ENCODE measurements at places on chromosomes 13 and 19.

DNA sequence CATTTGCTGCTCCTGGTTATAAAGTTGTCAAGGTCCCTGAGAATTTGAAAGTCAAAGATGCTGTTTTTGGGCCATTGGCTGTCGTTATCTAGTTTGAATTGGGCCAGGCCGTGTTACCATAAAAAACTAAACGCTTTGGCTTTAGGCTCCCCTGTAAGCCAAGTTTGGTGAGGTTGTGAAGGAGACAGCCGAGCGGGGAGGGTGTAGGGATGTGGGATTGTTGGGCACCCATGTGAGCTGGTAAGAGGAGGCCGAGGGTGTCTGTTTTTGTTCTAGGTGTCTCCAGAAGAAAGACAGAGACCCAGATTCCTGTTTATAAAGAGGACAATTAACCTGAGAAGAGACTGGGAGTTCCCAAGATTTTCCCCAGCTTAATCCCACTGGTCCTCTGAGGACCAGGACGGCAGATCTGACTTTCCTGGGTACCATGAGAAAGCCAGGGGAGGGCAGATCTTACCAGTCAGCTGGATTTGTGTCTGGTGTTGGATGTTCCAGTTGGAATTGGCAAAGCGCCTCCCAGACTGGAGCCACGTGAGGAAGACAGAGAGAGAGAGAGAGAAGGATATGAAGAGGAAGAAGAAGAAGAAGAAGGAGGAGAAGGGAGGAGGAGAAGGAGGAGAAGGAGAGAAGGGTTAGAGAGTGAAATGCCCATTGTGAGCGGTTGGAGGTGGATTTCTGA lies 25.1 kb downstream of the TMEM255B start:
- no peak for DNase-seq

- peak; percentile 97 for DNase-seq
These were observed 137.8 kb upstream of the TSC22D1 start for GRCh38 chr13:44713788-44714469.

DNA sequence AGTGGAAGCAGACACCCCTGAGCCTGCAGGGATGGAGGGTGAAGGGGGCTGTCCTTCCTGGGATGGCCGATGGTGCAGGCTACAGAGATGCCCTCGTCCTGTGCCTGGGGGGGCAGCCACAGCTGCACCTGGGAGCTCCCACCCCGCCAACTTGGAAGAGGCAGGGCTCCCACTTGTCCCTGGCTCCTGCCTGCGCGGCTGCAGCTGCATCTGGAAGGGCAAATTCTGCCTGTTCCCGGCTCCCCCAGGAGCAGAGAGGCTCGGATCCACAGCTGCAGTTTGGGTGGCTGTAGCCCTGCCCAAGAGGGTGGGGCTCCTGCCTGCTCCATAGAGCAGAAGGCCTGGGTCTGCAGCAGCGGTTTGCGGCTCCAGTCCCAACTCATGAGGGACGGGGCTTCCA lies 2.2 kb downstream of the CEP89 start:
- no peak for DNase-seq

- no peak for DNase-seq
These were observed 221.8 kb downstream of the LACC1 start for GRCh38 chr13:44101347-44102083.

- no peak for DNase-seq
These were observed 500.5 kb upstream of the SPRY2 start for GRCh38 chr13:80841414-80841813.

DNA sequence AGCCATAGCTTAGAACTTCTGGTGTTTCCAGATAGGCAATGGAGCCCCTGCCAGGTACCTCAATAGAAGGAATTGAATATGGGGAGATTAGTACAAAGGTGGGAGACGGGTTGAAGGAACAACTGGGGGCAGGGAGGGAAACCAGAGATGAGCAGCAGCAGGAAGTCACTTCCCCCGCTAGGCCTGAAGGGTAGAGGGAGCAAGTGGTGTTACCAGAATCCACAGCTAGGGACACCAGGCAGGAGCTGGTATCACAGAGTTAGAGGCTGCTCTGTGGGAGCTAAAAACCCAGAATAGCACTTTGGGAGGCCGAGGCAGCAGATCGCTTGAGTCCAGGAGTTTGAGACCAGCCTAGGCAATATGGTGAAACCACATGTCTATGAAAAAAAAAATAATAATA lies 15.3 kb upstream of the HNRNPUL1 start:
- DNase-seq: peak; percentile 52

DNA sequence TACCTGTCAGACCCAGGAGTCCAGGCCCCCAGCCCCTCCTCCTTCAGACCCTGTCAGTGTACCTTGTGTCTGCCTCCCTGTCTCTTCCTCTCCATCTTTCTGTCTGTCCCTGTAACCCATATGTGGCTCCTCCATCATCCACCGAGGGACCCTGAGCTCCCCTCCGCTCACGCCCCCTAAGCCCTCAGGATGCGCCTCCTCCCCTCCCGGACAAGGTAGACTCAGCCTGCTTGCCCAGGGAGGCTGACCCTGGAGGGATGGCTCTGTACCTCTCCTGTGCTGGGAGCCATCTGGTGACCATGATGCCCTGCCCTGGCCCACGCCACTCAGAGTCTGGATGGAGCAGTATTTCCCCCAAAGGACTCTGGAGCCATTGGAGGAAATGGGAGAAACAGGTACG lies 1.0 kb upstream of the CAPN12 start:
- peak; percentile 56 for DNase-seq

DNA sequence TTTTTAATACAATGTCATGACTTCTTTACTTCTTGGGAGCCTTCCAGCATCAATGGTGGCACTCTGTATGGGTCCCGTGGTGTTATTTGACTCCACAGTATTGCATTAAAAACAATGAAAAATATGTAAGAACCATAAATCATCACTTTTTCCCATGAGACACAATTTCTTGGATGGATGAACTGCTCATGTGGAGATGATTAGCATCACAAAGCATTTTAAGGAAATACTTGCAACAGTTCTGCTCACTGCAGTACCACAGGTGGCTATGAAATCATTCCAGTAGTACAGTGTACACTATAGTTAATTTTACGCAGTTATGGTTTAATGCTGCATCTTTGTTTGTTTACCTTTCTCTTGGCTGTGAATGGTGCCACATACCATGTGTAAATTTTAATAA lies 37.2 kb upstream of the C1QTNF9B start:
- DNase-seq: no peak

DNA sequence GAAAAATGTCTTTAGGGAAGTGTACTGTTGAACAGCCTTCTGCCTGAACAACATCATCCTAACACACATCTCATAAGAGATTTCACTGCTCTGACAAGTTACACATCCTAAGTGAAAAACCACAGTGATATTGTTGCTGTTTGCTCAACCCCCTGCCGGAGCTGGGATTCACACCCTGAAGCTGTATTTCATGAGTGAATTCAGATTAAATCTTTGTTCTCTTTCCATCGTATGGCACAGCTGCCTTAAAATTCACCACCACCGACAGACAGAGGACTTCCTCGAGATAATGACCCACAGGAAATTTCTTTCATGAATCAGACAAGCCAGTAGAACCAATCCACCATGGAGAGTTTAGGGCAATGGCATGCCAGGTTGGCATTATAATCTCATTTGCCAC lies 280.8 kb downstream of the DCT start:
- no peak for DNase-seq

GRCh38 chr19:56332695-56333094 lies 18.1 kb upstream of the ZSCAN5A start:
- DNase-seq: no peak
